Fibroblast of lung (primary cell): ENCODE measurements at places on chromosomes 6 and 20. TPM values are rescaled to one million over a fixed set of nuclear protein-coding genes. Genes with fewer than 3 reads are reported as not detected.

The PAK5 gene
- total RNA-seq, result not detected in 2 replicates

The FAM209B gene
- total RNA-seq, result not detected in 2 replicates

The SPATS1 gene
- total RNA-seq, result under 0.01 TPM in 1 of 2 replicates, not detected in the other

The TGM3 gene
- total RNA-seq, result under 0.01 TPM in 1 of 2 replicates, not detected in the other

The TRAPPC3L gene
- under 0.01 TPM in 2 replicates for total RNA-seq

The ASF1A gene
- total RNA-seq, result 16.7 and 20.3 TPM in 2 replicates

The FOXS1 gene
- total RNA-seq, result under 0.01 TPM in 1 of 2 replicates, not detected in the other

The IYD gene
- not detected in 2 replicates for total RNA-seq

The IP6K3 gene
- total RNA-seq, result 1.8 and 5.4 TPM in 2 replicates

The ISM1 gene
- total RNA-seq, result 0.17 and 0.26 TPM in 2 replicates
